ENCODE measurements at places on chromosomes 13 and 19. TPM values are rescaled to one million over a fixed set of nuclear protein-coding genes. Genes with fewer than 3 reads are reported as not detected.

DMKN gene
- total RNA-seq, result 53.7 TPM

- DNase-seq, result no peak
- H3K27me3 ChIP-seq, result no peaks in the 10 kb centered on the region
- no peak overlapping the region for H3K4me3 ChIP-seq
- no peaks in the 10 kb centered on the region for H3K36me3 ChIP-seq
- H3K4me1 ChIP-seq, result no peaks in the 10 kb centered on the region
Measured at GRCh38 chr13:103618151-103618550, 551.9 kb upstream of the SLC10A2 start.

GRCh38 chr13:48443442-48444208 lies 30.7 kb upstream of the LPAR6 start:
- H3K27ac ChIP-seq, result no peak overlapping the region
- peaks cover 22% of the 10 kb centered on the region for H3K4me1 ChIP-seq
- no peaks in the 10 kb centered on the region for H3K27me3 ChIP-seq
- no peak for DNase-seq
- H3K4me3 ChIP-seq, result no peak overlapping the region

DNA sequence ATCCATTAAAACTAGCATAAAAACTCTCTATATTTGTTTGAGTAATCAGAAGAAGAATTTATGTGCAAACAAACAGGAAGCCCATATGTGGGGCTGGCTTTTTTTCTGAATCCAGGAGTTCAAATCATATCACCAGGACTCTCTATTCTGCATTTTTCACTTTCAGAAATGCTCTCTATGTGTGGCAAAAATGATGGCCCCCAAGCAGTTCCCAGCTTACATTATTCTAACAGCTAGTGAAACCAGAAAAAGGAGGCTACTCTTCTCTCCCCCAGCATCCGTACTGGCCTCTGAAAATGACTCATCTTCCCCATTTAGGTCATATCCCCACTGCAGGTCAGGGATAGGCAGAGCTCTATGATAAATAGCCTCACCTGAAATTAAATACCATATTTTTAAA lies 20.4 kb downstream of the RBM26 start:
- DNase-seq, result no peak
- H3K36me3 ChIP-seq, result no peaks in the 10 kb centered on the region
- H3K4me3 ChIP-seq, result no peak overlapping the region
- H3K27me3 ChIP-seq, result no peaks in the 10 kb centered on the region

DNA sequence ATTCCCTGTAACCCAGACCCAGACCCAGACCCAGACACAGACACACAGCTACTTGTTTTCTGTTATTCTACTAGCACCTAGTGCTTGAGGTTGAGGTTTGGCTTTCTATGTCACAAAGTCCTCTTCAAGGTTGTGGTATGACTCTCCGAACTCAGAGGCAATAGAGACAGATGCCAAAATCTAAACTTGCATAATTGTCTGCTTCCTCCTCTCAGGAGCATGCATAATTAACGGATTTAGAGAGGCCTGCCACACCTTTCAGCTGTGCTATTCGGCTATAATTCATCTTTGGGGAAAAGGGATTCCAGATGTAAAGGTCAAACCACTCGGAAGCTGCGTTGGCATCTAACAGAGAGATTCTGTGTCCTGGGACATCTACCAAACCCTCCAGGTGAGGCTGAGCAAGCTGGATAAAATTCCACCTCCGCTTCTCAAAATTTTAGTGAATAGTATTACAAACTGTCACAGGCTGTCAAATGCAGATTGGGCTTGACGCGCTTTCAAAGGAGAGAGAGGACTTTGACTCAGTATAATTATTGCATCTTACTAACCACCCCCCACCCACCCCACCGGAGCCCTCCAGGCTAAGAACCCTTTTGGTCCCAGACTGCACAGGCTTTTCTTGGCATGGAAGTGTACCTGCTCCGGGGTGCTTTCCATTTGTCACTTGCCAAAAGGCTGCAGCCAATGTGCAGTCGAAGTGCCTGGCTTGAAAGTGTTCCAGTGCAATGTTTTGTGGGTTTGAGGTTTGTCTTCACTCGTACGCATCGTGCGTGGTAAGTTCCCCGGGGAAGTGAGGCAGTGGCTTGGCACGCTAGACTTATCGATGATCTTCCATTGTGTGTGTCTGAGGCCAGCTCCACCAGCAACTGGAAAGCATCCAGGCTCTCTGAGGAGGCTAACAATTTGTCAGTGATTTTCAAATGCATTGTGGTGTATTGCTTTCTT lies 194.1 kb downstream of the TDRD3 start:
- no peaks in the 10 kb centered on the region for H3K27me3 ChIP-seq
- no peak overlapping the region for H3K27ac ChIP-seq
- DNase-seq, result no peak
- H3K4me3 ChIP-seq, result no peak overlapping the region

Measured in thoracic aorta (tissue), 2 donors.